ENCODE measurements at places on chromosomes 13 and 19.

DNA sequence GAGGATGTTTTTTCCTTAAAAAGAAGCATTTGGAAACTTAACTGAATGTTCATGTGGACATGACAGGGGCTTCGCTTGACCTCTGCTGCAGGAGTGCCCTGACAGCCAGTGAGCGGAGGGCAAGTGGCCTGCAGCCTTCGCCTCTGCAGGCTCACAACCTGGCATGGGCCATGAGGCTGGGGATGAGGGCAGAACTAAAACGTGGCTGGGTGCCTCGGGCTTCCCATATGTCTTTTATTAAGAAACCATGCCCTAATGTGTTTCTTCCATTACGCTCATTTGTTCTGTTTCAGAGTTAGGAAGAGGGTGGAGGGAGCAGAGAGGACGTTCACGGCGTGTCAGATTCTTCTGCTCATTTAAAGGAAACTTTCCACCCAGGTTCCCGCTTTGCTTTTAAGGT, 2.9 kb downstream of the ARHGEF7 start:
- DNase-seq = no peak

GRCh38 chr19:41796901-41797300, 514 bp downstream of the CEACAM3 start:
- no peak for DNase-seq

- no peak for DNase-seq
These were observed 806 bp downstream of the MAST1 start for GRCh38 chr19:12838886-12839756.

- no peak for DNase-seq
These were observed 42.3 kb upstream of the CYP2B6 start for GRCh38 chr19:40948580-40949299.

- no peak for DNase-seq
These were observed 20.9 kb downstream of the CAPS start for GRCh38 chr19:5934774-5935472.

GRCh38 chr19:32258167-32258566, 87.2 kb upstream of the ZNF507 start:
- no peak for DNase-seq

DNA sequence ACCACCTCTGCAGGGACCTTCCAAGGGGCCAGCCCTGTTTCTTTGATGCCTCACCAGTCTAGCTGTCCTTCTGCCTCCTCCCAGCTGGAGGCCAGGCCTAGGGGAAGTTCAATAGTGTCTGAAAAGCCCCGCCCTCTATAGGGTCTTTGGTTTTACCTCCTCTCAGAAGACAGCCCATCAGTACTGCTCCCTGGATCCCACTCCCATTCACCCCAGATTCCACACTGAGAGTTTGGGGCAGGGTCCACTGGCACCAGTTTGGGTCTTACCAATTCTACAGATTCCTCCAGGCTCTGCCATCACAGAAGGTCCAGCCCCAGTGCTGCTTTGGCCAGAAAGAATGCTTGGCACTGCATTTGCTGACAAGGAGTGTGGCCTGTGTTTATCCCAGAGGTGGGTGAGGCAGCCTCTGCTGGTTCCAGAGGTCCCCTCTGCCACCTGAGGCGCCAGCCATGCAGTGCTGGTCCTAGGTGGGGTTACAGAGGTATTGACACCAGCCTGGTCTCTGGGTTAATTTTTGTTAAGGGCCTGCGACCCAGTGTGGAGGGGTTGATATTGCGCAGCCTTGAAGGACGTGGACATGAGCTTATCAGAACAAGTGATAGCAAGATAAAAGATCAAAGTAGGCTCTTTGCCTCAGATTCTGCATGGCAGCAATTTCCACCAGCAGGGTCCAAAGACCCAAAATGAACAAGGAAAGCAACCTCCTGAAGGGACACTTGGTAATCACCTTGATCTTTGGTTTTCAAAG, 41.4 kb upstream of the IGSF23 start:
- DNase-seq = no peak

GRCh38 chr19:34393629-34394028, 10.6 kb upstream of the PDCD2L start:
- DNase-seq = no peak

DNA sequence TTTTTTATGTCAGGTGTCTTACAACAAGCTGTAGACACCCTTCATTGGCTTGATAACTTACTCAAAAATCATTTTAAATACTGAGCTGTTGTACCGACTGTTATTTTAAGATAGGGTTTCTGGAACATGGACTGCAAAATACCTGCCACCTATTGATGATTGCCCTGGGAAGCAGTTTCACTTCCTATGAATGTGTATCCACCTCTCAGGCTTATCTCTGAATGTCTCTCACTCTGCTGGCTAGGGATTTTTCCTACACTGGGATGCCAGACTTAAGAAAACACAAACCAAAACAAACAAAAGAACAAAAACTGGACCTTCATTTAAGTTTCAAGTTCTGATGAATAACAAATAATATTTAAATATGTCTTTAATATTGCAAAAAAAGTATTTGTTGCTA, 663.7 kb downstream of the EFNB2 start:
- DNase-seq = no peak

DNA sequence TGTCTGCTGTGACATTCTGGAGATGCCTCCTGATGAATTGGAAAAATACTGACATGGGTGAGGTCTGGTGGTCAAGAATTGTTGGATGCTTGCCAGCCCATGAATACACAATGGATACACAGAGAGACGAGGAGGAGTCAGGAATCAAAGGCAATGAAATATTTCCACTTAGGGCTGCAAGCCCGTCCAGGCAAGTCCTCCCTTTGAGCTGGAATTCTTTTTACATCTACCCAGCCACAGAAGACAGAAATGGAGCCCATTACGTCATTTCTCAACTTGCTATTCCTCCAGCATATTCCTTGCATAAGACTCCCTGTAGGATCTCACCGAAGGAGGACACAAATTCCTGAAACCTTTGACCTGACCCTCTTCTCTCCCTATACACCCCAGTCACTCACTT, 15.7 kb upstream of the IGFL4 start:
- no peak for DNase-seq

DNA sequence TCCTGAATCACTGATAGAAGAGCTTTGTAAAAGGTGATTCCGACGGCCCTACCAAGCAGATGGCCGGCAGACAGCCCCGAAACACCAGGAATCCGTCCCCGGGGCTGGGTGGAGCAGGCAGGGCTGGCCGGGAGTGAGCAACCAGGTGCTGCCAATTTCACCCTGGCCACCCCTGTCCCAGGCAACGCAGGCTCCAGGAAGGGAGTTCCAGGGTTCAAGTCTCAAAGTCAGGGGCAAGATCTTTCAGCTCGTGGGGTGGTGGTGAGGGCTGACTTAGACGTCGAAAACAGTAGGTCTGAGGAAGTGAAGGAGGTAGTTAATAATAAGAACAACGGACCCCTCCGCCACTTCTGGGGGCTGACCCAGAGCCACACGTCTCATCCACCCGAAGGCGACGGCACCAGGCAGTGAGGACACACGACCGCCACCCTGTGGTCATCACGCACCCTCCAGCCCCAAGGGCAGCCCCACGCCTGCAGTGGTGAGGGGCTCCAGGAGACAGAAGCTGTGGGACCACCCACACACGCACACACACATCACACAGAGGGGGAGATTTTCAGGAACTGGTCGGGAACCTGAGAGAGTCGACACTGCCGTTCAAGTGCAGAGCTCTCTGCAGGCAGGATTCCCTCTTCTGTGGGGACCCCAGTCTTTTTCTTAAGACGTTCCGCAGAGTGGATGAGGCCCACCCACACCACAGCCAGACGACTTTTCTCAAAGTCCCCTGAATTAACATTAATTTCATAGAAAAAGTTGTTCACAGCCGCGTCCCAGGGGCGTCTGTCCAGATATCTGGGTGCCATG, 67.2 kb downstream of the SPACA7 start:
- DNase-seq = no peak

Measured in cortex of kidney (tissue), 1 donor.